ENCODE measurements at places on chromosomes 12 and 14. TPM values are rescaled to one million over a fixed set of nuclear protein-coding genes. Genes with fewer than 3 reads are reported as not detected.

DNA sequence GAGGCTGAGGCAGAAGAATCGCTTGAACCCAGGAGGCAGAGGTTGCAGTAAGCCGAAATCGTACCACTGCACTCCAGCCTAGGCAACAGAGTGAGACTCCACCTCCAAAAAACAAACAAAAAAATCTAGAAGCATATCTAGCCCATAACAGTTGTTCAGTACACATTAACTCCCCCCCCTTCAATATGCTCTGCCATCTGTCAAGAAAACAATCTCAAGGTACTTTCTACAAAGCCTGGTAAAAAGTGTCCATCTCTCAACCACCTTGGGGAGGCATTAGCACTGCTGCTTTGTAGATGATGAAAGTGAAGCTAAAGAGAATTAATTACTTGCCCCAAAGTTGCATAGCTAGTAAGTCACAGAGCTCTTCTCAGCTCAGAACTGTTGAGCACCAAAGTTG, 24.9 kb downstream of the LGALS3 start:
- no peaks in the 10 kb centered on the region for H3K36me3 ChIP-seq
- no peaks in the 10 kb centered on the region for H3K4me1 ChIP-seq
- no peaks in the 10 kb centered on the region for H3K27me3 ChIP-seq

GRCh38 chr12:52837781-52838608, 3.9 kb upstream of the KRT79 start:
- H3K4me1 ChIP-seq = no peaks in the 10 kb centered on the region
- H3K36me3 ChIP-seq = no peaks in the 10 kb centered on the region
- DNase-seq = no peak

- no peak overlapping the region for H3K27ac ChIP-seq
- H3K27me3 ChIP-seq = no peaks in the 10 kb centered on the region
- H3K4me3 ChIP-seq = no peak overlapping the region
- no peaks in the 10 kb centered on the region for H3K4me1 ChIP-seq
Observed at GRCh38 chr12:88615490-88615889, 35.2 kb upstream of the KITLG start.

- H3K27ac ChIP-seq = no peak overlapping the region
- no peaks in the 10 kb centered on the region for H3K36me3 ChIP-seq
- no peaks in the 10 kb centered on the region for H3K27me3 ChIP-seq
- DNase-seq = no peak
- H3K4me1 ChIP-seq = no peaks in the 10 kb centered on the region
Observed at GRCh38 chr14:92890830-92891588, 31.9 kb upstream of the CHGA start.

GRCh38 chr12:56333197-56333678, 562 bp downstream of the PAN2 start:
- no peaks in the 10 kb centered on the region for H3K27me3 ChIP-seq
- peaks cover 10% of the 10 kb centered on the region for H3K36me3 ChIP-seq
- peak overlapping the region; percentile 64 for H3K4me3 ChIP-seq
- H3K4me1 ChIP-seq = peaks cover 33% of the 10 kb centered on the region
- peak overlapping the region; percentile 97 for H3K27ac ChIP-seq

- H3K27me3 ChIP-seq = peaks cover 5% of the 10 kb centered on the region
- H3K27ac ChIP-seq = no peak overlapping the region
- H3K36me3 ChIP-seq = no peaks in the 10 kb centered on the region
- H3K4me1 ChIP-seq = no peaks in the 10 kb centered on the region
- DNase-seq = no peak
- no peak overlapping the region for H3K4me3 ChIP-seq
Observed at GRCh38 chr14:65195042-65195719, 92.9 kb upstream of the MAX start.

DNA sequence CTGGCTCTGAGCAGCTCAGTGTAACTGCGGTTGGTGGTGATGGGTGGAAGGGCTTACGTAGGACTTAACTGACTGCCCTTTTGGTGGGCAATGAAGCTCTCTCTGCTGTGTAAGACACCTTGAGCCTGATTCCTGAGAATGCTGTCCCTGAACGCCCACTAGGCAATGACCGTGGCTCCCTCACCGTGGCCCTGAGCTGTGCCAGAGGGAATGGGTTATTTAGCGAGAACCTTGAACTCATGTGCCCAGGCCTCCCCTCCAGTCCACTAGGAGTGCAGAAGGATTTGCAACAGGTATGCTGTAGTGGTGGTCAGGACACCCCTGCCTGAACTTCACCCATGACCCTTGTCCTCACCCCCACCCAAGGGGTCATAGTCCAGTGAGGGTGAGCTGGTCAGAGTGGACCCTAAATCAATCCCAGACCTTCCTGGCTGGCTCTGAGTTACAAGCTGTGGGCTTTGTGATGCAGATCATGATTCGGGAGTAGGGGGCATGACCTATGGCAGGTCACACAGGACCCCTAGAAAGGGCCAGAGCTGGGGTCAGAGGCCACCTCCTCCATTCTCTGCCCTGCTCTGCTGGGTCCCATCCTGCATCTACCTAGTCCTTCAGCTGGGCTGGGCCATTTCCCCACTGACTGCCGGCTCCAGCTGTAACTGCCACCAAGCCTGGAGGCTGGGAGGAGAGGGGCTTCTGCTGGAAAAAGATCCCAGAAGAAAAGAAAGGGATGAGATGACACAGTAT, 14.5 kb upstream of the ANKRD33 start:
- no peaks in the 10 kb centered on the region for H3K36me3 ChIP-seq
- H3K27me3 ChIP-seq = no peaks in the 10 kb centered on the region
- no peaks in the 10 kb centered on the region for H3K4me1 ChIP-seq
- H3K4me3 ChIP-seq = no peak overlapping the region
- no peak overlapping the region for H3K27ac ChIP-seq

DNA sequence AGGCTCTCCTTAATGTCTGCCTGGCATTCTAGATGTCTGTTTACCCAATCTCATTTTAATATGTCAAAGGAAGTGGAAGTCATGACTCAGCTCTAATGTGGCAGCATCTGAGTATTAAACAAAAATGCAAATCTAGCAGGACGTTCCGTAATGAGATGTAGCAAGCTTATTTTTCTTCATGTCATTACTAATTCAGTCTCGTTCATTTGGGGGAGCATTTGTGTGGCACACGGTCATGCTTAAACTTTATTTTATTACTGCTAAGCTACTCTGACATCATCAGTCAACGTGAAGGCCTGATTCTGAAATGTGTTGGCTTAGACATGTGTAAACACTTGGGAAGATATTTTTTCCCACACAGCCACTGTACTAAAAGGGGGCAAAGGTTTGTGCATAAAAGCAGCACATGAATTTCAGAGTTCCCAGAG, 326.7 kb upstream of the TMPO start:
- H3K36me3 ChIP-seq = no peaks in the 10 kb centered on the region
- H3K4me3 ChIP-seq = no peak overlapping the region
- no peak for DNase-seq
- H3K4me1 ChIP-seq = no peaks in the 10 kb centered on the region
- no peaks in the 10 kb centered on the region for H3K27me3 ChIP-seq

- DNase-seq = no peak
- H3K36me3 ChIP-seq = no peaks in the 10 kb centered on the region
- H3K4me3 ChIP-seq = no peak overlapping the region
- H3K27me3 ChIP-seq = no peaks in the 10 kb centered on the region
- no peak overlapping the region for H3K27ac ChIP-seq
- H3K4me1 ChIP-seq = no peaks in the 10 kb centered on the region
Observed at GRCh38 chr12:15534322-15534721, 212.0 kb downstream of the PTPRO start.

GRCh38 chr12:71727958-71728357, 26.7 kb upstream of the RAB21 start:
- DNase-seq = no peak
- H3K4me1 ChIP-seq = no peaks in the 10 kb centered on the region
- H3K27me3 ChIP-seq = no peaks in the 10 kb centered on the region
- no peak overlapping the region for H3K4me3 ChIP-seq

- no peak for DNase-seq
- H3K27ac ChIP-seq = no peak overlapping the region
- peaks cover 7% of the 10 kb centered on the region for H3K4me1 ChIP-seq
- no peak overlapping the region for H3K4me3 ChIP-seq
- H3K27me3 ChIP-seq = no peaks in the 10 kb centered on the region
Observed at GRCh38 chr12:6863033-6863432, 4.3 kb upstream of the TPI1 start.

DNA sequence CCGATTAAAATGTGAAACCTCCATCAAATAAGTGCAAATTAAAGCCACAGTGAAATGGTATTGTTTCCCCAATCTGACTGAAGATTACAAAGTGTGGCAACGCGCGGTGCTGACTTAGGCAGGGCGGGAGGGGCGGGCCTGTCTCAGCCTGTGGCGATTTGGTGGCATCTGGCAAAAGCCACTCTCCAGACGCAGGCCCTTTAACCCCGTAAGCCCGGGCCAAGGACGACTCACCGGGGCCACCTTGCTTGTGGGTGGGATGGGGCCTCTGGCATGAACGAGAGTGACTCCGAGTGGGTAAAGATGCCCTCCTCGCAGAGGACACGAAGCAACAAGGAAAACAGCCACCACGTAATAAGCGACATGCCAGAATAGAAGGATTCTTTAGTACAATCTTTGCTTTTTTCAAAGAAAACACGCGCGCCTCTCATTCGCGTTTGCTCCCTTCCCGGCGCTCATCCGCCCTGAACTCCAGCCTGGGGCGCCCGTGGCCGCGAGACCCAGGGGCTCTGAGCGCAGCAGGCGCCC, 815 bp downstream of the DEGS2 start:
- peak; percentile 13 for DNase-seq
- H3K27ac ChIP-seq = no peak overlapping the region
- peaks cover 3% of the 10 kb centered on the region for H3K4me1 ChIP-seq
- no peaks in the 10 kb centered on the region for H3K36me3 ChIP-seq
- H3K4me3 ChIP-seq = peak overlapping the region; percentile 35
- H3K27me3 ChIP-seq = peaks cover 25% of the 10 kb centered on the region

DNA sequence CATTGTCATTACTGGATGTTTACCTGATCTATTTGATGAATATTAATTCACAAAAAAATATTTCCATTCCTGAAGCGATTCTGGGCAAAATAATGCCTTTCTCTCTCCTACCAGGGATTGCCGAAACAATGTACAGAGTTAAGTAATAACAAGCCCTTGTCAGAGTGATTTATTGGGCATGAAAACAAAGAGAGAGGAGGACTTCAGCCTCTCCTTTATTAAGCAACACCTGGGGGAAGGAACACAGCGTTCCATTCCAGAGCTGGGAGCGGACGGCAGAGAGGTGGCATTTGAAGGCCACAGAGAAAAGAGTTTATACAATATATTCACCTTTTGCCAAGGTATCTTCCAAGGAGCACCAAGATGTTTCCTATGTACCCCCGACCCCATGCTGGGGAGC, 165.8 kb downstream of the KSR2 start:
- H3K36me3 ChIP-seq = no peaks in the 10 kb centered on the region
- H3K27ac ChIP-seq = no peak overlapping the region
- no peak for DNase-seq
- no peak overlapping the region for H3K4me3 ChIP-seq

DNA sequence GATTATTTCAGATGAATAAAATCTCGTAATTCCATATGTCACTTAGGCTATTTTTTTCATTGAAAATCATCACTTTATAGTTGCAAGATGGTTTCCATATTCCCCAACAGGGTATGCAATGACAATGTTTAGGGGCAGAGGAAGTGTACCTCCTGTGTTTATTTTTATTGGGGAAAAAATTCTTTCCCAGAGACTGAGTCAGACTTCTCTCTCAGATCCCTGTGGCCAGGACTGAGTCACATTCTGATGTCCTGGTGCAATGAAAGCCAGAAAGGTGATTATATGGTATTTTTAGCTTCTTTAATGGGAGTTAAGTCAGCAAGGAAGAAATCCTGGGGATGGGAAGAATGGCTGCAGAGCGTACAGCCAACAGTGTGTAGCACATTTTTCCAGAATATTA, 196.9 kb upstream of the ALG10 start:
- no peaks in the 10 kb centered on the region for H3K4me1 ChIP-seq
- no peaks in the 10 kb centered on the region for H3K36me3 ChIP-seq
- H3K27ac ChIP-seq = no peak overlapping the region
- no peak for DNase-seq

DNA sequence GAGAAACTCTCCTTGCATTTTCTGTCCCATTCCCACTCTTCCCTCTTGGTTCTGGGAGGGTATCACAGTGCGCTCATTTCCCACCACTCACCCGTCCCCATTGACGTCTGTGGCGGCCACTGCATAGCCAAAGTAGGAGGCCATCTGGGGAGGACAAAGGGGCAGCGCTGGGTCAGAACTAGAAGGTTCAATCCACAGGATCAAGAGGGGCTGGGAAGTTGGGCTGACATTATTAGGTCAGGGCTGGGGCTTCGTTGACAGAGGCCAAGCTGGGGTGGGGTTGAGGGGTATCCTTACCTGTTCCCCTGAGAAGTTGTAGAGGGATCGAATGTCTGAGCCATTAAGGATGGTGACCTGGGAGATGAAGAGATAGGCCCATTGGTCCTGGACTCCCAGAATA, 13.5 kb downstream of the ITGA5 start:
- H3K4me3 ChIP-seq = no peak overlapping the region
- peaks cover 96% of the 10 kb centered on the region for H3K36me3 ChIP-seq
- no peak overlapping the region for H3K27ac ChIP-seq
- peaks cover 9% of the 10 kb centered on the region for H3K4me1 ChIP-seq
- H3K27me3 ChIP-seq = no peaks in the 10 kb centered on the region

Gene MYF6
- total RNA-seq = not detected

Data from heart left ventricle (tissue), 16 donors.